ENCODE measurements at places on chromosomes 4 and X.

DNA sequence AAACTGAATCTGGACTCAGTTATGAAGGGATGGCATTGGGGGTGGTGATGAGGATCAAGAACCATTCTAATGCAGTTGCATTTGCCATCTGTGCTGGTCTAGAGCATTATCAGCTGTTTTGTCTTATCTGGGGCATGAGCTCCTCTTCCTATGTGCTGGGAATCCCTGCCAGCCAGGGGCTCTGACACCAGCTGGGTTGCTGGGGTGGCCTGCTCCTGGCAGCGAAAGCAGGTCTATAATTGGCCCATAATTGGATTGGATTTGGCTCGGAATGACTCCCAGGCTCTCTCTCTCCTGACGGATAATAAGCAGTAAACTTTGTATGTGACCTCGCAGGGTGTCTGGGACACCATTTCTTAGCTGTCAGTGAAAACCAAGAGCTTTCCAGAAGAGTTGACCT lies 34.1 kb downstream of the SMPX start:
- no peak for DNase-seq

- DNase-seq, result no peak
These were observed 30.0 kb upstream of the ANXA5 start for GRCh38 chr4:121726642-121727268.

DNA sequence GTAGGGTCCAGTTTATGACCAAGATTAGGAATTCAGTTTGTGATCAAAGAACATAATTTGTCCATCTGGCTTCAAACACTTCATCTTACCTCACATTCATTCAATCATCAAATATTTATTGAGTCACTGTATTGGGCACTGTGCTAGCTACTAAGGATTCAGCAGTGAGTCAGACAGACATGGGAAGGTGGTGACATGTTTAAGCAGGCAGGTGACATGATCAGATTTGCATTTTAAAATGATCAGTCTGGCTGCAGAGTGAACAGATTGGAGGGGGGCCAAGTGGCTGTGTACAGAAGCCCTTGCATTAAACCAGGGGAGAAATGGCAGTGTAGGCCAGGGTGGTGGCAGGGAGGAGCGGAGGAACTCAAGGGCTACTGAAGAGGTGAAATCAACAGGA lies 25.1 kb upstream of the APLN start:
- DNase-seq, result no peak

DNA sequence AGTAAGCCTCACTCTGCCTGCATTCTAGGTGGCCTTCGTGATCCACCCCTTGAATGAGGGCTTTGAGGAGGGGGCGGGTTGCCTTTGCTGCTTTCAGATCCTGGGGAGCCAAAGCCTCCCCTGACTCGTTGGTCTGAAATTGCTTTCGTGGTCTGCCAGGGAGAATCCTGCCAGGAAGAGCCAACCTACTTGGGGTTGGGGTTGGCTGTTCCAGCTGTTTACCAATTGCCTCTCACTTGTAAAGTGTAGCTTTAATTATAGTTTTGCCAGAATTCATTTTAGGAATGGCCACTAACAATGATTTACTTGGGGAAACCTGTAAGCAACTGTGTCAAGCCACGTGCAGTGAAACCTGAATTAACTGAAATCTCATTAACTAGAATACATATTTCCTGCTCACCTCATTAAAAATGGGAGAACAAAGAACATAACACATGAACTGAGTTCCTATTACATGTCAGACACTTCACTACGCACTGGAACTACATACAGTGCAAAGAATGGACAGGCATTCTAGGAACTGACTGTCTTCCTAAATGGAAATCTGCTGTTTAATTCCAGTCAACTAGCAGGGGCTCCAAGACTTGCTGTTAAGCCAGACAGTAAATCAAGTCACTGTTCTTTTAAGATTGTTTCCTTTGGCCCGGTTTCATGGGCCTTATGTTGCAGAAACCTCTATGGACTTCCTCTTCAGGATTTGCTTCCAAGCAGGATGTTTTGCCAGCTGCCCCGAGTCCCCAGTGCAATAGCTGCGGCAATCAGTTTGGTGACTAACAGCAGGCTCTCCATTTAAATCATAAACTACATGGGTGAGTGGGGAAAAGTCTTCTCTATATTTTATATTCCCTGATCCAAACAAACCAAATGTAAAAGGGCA lies 16.4 kb upstream of the NKRF start:
- DNase-seq, result no peak

DNA sequence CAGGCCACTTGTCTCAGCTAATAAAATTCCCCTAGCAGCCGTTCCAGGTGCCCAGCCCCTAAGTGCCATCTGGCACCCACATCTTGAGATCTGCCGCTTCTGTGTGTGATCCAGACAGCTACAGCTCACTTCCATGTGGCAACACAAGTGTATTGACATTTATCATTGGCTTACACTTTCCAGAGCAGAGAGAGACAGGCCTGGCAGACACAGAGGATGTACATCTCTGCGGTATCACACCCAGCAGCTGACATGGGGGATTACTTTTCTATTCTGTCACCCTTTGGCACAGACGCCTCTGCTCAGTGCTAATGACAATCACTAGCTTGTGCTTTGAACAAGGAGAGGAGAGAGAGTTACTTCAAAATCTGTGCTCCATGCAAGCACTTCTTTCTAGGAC lies 195.9 kb downstream of the KDR start:
- DNase-seq, result no peak

GRCh38 chr4:19566041-19566440 lies 685.7 kb upstream of the SLIT2 start:
- DNase-seq, result no peak

DNA sequence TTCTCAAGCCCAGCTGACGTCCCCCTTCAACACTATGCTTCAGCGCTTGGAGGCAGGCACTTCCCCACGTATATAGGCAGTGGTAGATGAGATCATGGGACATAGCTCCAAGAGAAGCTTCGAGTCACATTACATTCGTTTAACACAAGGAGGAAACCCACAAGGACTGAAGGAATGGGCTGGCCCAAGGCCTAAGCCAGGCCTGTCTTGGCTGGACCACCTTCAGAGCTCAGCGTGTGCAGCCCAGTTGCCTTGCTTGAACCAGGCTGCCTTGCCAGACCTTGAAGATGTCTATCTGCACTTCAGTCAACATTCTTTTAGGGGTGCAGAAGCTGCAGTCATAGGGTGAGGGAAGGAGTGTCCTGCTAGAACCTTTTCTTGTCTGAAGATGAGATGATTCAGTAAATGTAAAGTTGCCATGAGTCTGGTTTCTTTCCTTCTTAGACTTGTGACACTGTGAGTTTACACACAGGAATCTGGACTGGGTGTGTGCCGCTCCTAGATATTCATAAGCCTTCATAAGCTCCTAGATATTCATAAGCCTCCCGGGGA lies 144.1 kb upstream of the RBPJ start:
- DNase-seq, result no peak

DNA sequence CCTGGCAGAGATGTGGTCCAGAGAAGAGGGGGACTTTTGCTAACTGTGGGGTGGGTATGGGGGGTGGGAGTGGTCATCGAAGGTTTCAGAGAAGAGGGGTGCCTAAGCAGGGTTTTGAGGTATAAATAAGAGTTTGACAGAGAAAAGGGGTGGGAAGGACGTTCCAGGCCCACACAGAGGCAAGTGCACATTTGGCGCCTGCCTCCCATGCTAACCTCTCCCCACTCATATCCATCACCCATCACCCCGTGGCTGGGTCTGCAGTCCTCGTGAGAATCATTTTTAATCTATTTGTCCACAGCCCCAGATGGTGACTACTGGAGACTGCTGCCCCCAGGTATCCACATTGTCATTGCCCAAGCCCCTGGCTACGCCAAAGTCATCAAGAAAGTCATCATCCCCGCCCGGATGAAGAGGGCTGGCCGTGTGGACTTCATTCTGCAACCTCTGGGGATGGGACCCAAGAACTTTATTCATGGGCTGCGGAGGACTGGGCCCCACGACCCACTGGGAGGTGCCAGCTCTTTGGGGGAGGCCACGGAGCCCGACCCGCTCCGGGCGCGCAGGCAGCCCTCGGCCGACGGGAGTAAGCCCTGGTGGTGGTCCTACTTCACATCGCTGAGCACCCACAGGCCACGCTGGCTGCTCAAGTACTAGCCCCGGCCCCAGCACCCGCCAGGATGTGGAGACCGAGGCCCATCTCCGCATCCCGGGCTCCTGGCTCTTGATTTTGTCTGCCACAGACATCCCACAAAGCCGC lies 26.6 kb downstream of the CPZ start:
- no peak for DNase-seq

GRCh38 chrX:119501511-119502148 lies 33.4 kb downstream of the SLC25A5 start:
- no peak for DNase-seq

- no peak for DNase-seq
These were observed 348.0 kb upstream of the POU3F4 start for GRCh38 chrX:83160096-83160495.

DNA sequence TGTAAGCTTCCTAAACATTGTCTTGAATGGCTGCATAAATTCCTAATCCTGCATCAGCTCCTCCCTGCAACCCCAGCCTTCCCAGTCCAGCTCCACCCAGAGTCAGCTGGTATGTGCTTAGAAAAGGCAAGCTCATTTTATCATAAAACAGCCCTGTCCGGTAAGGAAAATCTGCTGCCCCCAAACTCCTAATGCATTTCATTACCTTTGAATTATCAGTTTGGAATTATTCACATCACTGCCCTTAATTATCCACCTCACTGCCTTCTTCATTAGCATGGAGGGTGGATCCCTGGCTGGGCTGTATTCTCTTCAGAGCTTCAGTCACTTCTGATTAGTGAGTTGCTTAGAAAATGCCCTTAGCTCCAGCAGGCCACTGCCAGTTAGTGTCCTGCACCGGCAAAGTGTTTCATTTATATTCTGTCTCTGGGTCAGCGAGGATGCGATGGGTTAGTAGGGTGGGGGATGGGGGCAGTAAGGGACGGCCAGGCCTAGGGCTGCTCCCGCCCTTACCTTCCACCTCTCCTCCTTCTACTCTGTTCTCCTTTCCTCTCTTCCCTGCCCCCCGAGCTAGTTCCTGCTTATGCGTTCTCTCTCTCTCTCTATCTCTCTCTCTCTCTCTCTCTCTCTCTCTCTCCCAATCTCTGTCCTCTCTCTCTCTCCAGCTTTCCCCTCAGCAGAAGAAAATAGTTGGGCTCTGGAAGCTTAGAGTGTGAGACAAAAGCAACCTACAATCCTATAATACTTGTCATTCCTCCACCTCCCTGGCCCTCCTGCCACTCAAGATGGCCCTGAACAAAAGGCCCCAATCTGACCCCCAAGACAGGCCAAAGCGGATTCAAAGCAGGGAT lies 174.8 kb upstream of the KLF3 start:
- no peak for DNase-seq

GRCh38 chr4:149211876-149212275 lies 603.8 kb downstream of the IQCM start:
- DNase-seq, result no peak

DNA sequence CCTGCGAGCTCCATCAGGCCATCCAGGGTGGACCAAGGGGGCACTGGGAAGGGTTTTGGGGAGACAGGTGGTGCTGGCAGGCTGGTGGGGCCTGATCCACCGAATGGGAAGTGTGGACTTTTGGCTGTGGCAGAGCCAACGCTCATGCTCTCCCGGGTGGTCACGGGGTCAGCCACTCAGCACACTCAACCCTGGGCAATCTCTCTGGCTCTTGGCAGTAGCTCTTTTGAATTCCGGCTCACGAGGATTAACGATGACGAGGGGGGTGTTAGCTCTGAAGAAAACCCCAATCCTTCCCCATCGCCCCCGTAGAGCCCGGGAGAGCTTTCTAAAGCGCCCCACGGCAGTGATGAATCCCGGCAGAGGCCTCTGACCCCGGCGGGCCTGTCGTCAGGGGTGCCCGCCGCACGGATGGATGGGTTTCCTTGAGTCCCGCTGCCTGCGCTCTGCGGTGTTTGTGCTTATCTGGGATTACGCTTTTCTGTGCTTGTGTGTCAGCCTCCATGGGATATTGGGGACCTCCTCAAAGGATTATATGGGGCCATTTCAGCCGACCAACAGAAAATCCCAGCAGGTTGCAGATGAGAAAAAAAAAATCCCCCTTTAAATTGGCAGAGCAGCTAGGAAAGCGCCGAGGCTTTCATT lies 156.8 kb upstream of the PSAPL1 start:
- DNase-seq, result no peak

GRCh38 chr4:147037069-147037468 lies 91.4 kb upstream of the TTC29 start:
- DNase-seq, result no peak

GRCh38 chr4:81826335-81826734 lies 354.6 kb upstream of the RASGEF1B start:
- DNase-seq, result no peak

GRCh38 chr4:8919651-8920288 lies 48.1 kb upstream of the HMX1 start:
- no peak for DNase-seq

DNA sequence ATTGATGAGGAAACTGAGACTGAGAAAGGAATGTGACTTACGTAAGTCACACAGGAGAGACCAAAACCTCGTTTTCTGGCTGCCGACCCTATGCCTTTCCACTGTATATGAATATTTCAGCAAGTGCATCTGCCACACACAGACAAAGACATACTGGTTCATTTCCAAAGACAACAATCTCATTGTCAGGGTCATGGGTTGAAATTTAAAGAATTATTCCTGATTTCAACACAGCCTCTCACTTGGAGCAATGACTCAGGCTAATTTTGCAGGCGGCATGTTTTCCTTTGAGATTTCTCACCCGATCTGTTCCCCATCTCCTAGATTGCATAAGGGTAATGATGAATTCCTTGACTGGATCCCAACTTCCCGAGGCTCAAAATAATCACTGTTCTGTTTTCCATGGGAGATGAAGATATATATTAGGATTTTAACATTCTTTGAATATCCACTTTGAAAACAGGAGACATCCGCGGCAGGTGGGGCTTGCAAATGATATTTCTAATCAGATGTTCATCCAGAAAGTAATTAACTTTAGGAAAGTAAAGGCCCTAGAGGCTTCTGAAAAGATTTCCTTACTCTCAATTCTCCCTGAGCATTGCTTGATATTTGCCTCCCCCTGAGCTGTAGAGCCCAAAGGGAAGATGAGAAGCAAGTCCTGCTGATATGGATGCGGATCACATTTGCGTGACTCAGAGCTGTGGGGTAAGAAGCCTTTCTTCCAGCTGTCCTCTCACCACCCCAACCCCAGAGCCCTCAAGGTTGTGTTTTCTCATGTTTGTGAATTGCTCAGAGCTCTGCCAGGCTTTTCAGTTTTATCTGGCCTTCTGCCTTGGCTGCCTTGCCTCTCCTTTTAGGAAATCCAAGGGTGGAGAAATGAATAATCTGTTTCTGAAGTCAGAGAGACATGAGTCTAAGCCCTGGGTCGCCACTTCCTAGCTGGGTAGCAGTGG lies 361.1 kb upstream of the BOD1L1 start:
- DNase-seq, result no peak

Data from activated CD4-positive, CD25-positive, alpha-beta regulatory T cell treated with anti-CD3 and anti-CD28 coated beads, Interleukin-2, amount 50 U/mL, for 72 hours (primary cell).